ENCODE measurements at places on chromosomes 11 and 22.

- DNase-seq = no peak
Measured at GRCh38 chr11:114281388-114281956, 14.7 kb upstream of the NNMT start.

- DNase-seq = no peak
Measured at GRCh38 chr11:125842321-125842948, 9.3 kb downstream of the PATE4 start.

DNA sequence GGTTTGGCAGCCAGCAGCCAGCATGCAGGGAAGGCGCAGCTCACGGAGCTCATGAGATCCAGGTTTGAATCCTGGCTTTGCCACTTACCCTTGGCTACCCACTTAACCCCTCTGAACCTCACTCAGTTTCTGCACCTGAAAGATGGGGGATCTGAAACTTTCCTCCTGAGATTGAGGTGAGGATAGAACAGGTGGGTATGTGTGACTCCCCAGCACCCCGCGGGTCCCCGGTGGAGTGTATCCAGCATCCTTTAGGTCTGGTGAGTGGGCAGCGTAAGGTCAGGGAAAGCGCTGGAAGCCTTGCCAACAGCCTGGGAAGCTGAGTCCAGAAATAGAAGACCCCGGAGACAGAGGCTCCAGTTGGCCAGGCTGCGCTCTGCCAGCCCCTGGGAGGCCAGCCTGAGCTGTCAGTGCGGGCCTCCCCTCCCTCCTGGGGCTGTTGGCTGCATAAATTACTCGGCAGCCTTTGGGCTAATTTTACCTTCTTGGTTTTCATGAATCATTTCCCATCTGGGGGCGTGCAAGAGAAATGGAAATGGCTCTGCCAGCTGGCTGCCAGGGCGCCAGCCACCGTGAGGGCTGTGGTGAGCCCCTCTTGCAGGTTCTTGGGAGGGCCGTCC is 17.6 kb downstream of the PRDM11 start:
- DNase-seq = peak; percentile 24

DNA sequence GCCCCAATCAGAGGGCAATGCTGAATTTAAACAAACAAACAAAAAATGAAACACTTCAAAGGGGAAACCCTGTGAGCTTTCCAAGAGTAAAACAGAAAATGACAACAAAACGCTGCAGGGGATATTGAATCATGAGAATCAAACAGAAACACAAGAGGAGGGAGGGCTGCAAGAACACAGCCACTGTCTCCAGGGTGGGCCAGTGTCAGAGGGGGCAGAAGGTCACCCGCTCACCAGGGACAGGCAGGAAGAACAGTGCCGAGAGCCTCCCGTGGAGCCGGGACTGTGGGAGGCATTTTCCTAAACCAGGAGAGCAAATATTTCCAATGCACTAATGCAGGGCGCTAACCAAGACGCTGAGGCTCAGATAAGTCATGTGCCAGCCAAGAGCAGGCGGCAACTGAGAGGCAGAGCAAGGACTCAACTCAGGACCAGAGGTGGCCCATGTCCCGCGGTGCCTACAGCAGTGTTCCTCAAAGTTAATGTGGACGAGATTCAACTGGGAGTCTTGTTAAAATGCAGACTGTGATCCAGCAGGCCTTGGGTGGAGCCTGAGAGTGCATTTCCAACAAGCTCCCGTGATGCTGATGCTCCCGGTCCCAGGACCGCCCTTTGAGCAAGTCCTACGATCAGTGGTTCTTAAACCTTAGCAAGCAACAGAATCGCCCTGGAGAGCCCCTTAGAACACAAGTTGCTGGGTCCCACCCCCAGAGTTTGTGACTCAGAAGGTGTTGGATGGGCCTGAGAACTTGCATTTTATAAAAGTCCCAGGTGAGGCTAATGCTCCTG is 197.2 kb downstream of the TENM4 start:
- no peak for DNase-seq

GRCh38 chr11:61752117-61752924 is at the start of gene MYRF:
Gene MYRF (plus strand): TSS chr11:61752636. CDS start chr11:61752745, 109 bp downstream.
- DNase-seq = peak; percentile 69

DNA sequence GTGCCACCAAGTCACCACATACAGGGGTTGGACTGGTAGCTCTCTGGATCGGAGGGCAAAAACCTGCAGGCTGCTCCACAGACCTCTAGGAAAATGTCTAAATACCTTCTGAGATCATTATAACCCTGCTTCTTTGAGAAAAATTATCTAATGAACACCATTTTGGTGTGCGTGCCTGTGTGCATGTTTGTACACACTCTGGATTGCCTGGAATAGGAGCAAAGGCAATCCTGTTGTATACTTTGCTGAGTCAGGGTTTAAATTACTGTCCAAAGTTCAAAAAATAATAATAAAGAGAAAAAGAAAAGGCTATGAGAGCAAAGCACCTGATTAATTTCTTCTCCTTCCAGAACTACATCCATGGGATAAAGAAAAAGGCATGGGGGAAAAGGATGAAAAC is 11.0 kb downstream of the JAML start:
- DNase-seq = no peak

- DNase-seq = no peak
Measured at GRCh38 chr11:66073669-66074068, 3.6 kb downstream of the PACS1 start.

- DNase-seq = no peak
Measured at GRCh38 chr11:78575478-78575877, 814 bp upstream of the NARS2 start.

- no peak for DNase-seq
Measured at GRCh38 chr11:3188496-3189195, 23.5 kb upstream of the OSBPL5 start.

- peak; percentile 82 for DNase-seq
Measured at GRCh38 chr22:37502342-37503182, 16.4 kb upstream of the MFNG start.

DNA sequence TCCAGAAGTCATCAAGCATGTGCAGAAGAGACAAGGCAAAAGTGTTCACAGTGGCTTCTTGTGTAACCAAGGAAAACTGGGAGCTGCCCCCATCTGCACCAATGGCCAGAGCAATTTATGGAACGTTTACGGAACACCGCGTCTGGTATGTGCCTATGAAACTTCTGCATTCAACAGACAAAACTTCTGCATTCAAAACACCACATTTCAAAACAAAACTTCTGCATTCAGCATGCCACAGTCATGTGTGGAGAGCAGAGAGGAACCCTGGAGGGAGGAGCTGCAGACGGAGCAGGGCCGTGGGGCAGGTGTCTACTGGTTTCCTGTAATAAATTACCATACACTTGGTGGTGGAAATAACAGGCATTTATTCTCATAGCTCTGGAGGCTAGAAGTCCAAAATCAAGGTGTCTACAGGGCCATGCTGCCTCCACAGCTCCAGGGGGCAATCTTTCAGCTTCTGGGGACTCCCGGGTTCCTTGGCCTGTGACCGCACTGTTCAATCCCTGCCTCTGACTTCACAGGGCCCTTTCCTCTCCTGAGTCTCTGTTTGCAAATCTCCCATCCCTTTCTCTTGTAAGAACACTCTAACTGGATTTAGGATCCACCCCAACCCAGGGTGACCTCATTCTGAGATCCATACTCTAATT is 32.2 kb downstream of the RPL3 start:
- peak; percentile 88 for DNase-seq

- peak; percentile 74 for DNase-seq
Measured at GRCh38 chr11:17354601-17354991, 3.0 kb downstream of the NCR3LG1 start.

DNA sequence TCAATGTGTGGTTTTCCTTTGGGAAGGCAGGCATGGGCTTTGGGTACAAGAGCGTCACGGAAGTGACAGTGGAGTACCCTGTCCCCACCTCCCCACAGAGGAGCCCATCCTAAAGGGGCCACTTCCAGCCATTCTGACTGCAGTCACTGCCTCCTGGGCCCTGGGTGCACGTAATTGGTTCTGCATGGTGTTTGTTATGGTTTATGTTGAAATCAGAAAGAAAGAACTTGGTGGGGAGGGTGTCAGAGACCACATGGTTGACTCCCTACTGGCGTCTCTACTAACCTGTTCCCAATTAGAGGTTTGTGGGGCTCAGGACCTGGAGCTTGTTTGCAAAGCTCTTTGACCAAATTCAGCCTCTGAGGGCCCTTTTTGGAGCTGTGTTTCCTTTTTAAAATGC is 40.8 kb downstream of the RIBC2 start:
- no peak for DNase-seq

- DNase-seq = no peak
Measured at GRCh38 chr22:30687358-30687757, 7.3 kb upstream of the OSBP2 start.

GRCh38 chr11:104442321-104442720 is 278.4 kb upstream of the PDGFD start:
- peak; percentile 61 for DNase-seq

GRCh38 chr22:29713156-29713727 is 6.6 kb upstream of the CABP7 start:
- DNase-seq = no peak

DNA sequence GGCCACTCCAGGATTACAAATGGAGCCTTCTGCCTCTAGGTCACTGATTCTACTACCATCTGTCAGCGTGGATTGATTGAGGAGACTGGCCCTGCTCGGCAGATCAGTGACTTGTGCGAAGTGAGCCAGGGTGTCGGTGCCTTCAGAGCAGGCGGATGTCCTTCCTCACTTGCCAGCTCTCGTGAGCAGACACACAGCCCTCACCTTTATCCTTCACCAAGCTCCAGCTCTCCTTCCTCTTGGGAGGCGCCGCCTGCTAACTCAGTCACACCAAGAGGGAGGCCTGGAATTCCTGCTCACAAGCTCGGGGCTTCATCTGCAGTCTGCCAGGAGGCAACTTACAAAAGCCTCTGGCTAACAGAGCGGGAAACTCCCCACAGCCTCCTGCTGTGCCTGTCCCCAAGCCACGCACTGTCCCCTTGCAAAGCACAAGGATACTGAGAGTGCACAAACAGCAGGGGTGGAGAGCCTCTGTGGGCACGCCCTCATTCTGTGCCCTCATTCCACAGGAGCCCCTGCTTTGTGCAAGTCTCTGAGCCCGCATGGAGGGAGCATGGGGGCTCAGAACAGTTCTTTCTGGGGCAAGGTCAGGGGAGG is 3.5 kb upstream of the TCF20 start:
- DNase-seq = no peak

GRCh38 chr11:117950993-117951961 is 22.1 kb upstream of the TMPRSS13 start:
- no peak for DNase-seq

GRCh38 chr22:24190596-24191208 is 9.4 kb downstream of the SUSD2 start:
- DNase-seq = no peak

GRCh38 chr11:116057000-116057399 is 552.8 kb upstream of the CADM1 start:
- DNase-seq = no peak

GRCh38 chr11:65658174-65659021 is 4.3 kb downstream of the RELA start:
- no peak for DNase-seq

- no peak for DNase-seq
Measured at GRCh38 chr11:117712530-117712929, 84.5 kb downstream of the DSCAML1 start.

GRCh38 chr22:39343259-39344045 is 6.3 kb upstream of the SYNGR1 start:
- peak; percentile 60 for DNase-seq

DNA sequence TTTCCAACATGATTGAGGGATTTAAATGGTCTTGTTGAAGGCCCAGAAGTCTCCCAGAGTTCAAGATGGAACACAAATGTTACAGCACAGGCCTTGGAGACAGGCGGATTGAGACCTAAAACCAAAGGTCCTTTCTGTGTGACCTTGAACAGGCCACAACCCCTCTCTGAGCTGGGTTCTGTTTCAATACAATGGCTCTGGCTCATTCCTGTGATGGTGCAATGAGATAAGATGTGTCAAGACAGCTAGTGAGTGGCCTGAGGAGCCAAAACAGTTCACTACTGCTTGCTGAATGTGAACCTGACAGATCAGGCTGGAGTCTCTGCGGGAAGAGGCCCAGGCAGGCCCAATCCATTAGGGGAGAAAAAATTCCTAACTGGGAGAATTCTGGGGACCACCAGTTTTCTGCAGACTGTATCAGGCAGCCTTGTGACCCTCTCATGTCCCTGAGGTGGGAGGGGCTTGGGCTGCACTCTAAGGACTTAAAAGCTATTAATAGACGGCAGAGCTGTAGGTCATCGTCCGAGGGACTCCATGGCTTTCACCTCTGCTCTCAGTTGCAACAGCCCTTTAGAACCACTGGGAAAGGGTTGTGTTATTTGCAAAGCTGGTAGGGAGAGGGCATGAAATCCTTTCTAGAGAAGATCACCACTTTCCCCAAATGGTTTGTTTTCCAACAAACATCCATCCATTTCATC is 126.1 kb upstream of the TEAD1 start:
- DNase-seq = no peak

DNA sequence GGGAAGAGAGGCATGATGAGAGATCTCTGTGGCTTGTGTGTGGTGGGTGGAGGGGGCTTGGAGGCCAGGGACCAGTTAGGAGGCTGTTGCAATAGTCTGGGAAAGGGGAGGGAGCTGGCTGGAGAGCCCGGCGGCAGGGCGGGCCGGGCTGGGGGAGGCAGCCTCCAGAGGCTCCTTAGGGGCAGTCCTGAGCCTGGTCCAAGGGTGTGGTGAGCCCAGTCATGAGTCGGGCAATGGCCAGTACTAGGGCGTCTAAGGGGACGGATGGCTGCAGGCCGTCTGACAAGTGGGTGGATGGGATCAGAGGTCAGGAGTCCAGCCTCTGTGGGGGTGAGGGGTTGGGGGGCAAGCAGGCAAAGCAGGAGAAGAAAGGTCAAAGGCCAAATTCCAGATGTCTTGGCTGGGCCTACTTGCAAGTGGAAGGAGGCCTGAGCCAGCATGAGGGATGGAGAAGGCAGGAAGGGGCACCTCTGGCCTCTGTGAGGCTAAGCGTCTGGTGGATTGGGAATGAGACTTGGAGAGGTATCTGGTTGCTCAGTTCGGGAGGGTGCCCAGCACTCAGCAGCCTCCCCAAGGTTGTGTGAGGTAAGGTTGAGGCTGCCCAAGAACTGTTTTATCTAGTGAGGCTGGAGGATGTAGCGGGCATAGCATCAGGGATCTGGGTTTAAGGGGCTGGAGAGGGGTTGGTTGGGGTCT is 6.0 kb upstream of the CD248 start:
- DNase-seq = no peak

DNA sequence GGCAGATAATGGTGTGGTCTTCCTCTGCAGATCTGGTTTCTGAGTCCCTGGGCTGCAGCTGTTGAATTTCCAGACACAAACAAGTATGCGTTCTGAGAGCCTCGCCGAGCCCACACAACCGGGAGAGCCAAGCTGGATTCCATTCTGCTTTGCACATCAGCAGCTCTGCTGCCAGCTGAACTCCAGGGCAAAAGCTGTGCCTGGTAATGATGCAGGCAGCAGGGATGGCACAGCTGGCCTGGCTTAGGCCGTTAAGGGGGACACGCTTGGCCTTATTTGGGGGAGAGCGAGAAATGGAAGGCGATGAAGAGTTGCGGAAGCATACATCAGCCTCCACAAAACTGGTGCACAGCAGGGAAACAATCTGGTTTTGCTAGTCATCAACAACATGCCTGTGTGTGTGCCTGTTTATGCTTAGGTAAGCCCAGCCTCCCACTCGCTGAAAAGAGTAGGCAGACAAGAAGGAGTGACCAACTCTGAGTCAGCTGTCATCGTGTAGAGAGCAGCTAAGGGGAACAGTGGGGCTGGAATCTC is 25.1 kb downstream of the ADAMTS8 start:
- peak; percentile 80 for DNase-seq

Measured in kidney tubule cell (primary cell).